ENCODE measurements at places on chromosomes 2 and 18.

GRCh38 chr2:205778356-205778755, 96.1 kb downstream of the NRP2 start:
- no peak for DNase-seq

- DNase-seq, result no peak
Measured at GRCh38 chr18:44741511-44741910, 60.8 kb downstream of the SETBP1 start.

GRCh38 chr2:22683914-22684313, 701.1 kb upstream of the KLHL29 start:
- no peak for DNase-seq

DNA sequence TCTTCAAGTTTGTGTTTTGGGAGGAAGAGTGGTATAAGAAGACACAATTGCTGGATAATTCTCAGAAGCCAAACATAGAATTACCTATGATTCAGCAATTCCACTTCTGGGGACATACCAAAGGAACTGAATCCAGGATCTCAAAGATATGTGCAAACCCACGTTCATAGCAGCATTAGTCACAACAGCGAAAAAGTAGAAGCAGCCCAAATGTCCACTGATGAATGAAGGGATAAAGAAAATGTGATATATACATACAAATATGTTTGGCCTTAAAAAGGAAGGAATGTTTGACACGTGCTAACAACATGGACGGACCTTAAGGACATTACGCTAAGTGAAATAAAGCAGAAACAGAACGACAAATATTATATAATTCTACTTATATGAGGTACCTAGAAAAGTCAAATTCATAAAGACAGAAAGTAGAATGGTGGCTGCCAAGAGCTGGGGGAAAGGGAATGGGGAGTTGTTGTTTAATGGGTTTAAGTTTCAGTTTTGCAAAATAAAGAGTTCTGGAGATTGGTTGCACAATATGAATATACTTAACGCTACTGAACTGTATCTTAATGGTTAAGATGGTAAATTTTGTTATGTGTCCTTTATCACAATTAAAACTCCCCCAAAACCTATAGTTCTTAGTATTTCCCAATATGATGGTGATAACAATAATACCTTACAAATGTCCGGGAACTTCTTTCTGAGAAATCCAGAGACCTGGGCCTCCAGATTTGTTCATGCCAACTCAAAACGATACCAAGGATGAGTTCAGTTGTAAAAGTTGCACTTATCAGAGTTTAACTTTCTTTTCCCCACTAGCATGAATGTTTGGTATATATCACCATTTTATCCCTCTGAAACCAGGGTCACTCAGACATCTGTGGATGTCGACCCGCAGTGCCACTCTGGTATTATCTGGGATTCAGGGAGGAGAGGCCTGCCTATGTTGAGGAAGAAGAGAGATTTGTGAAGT, 33.7 kb upstream of the WIPF1 start:
- DNase-seq, result no peak

DNA sequence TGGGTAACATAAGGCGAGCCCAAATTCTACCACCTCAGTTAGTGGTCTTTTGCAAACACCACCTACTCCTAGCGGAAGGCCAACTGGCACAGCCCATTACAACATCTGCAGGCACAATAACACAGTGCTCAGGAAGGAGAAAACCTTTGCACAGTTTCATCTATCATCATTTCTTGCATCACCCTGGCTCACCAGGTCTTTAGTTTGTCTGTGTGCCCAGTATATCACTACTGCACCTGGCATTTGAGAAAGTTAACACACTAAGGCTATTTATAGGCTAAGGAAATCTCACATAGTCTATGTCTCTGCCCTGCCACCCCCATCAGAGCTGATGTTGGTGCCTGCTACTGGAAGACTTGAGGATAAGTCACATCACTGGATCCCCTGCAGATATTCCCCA, 484.0 kb downstream of the SATB2 start:
- no peak for DNase-seq

DNA sequence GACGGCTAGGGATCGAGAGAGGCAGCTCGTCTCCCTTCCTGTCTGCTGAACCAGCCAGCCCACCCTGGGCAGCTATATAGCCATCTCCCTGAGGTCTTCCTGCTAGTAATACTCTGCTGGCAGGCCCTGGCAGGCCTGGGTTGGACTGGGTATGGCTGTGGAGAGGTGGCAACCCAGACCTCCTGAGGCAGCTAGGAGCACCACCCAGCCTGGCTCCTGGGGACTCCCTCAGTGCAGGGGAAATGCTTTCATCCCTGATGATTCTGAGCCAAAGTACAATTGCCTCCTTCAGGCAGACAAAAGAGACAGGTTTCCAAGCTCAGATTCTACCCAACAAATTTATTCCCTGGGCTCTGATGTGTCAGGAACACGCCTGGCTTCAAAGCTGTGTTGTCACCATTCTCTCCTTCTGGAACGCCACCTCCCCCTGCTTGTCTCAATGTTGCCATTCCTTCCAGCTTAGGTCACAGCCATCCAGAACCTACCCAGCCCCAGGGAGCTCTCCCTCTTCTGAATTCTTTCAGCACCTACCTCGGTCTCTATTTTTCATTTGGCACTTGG, 4.7 kb upstream of the DNAJB2 start:
- no peak for DNase-seq

DNA sequence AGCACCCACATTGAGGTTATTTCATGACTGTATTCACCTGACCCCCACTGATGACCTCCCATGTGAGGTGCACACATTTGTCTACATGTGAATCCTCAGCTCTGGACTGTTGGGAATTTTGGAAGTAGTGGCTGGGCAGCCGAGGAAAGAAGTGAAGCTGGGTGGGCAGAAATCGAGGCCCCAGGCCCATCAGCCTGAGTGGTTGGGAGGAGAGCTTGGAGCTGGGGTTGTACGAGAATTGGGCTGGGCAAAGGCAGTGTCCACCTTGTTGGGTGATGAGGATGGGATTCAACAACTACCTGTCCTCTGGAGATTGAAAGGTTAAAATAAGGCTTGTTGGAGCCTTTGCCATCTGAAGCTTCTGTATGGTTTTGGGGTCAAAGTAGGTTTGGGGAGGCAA, 35.8 kb downstream of the AGAP1 start:
- no peak for DNase-seq

- DNase-seq, result no peak
Measured at GRCh38 chr2:155747531-155747930, 585.0 kb downstream of the NR4A2 start.

DNA sequence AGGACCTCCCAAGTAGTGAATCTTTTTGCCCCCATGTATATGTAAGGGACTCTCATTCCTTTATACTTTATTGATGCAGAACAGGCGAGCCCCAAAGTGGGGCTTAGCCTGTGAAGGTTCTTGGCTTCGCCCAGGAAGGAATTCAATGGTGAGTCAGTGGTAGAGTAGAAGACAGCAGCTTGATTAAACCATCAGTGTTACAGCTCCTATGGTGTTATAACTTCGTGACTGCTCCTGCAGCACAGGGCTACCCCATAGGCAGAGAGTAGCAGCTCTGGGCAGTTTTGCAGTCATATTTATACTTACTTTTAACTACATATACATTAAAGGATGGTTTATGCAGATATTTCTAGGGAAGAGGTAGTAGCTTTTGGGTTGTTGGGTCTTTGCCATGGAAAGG, 11.0 kb downstream of the FAM171B start:
- no peak for DNase-seq

GRCh38 chr18:48841381-48842258, 109.1 kb downstream of the SMAD7 start:
- no peak for DNase-seq

GRCh38 chr2:235421618-235422017, 72.2 kb upstream of the AGAP1 start:
- no peak for DNase-seq

- no peak for DNase-seq
Measured at GRCh38 chr2:239756031-239756789, 268.9 kb downstream of the NDUFA10 start.

GRCh38 chr2:105400138-105400540, 1.3 kb upstream of the FHL2 start:
- no peak for DNase-seq

- no peak for DNase-seq
Measured at GRCh38 chr2:129199501-129199900, 780.0 kb upstream of the RAB6C start.

DNA sequence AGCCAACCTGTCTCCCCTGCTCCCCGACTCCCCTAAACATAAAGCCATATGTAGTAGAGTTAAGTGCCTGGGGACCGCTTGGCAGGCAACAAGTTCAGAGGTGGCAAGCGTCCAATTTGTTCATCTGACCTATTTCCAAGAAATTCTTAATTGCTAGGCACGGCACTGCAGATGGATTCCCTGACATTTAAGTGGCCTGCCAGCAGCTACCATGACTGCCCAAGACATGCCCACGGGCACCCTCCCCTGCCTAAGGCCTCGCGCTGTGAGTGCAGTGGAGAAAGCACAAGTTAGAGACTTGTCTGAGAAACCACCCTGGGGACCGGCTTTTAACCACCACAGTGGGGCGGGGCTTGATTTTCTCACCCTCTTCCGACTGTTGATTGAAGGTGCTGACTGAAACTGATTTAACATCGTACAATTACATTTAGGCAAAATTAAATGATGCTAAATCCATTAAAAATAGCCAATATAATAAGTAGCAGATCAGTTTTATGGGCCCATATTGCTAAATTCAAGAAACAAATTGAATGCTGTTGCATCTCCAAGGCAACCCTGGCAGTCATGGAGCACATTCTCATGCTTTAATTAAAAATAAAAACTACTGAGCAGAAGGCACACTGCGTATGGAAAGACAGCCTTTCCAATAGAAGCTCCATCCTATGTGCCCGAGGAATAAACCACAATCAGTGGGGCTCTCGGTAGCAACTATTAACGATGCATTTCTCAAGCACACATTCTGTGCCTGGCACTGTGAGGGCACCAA, 163.6 kb upstream of the ACAA2 start:
- DNase-seq, result no peak

- no peak for DNase-seq
Measured at GRCh38 chr18:76188097-76188496, 306.9 kb downstream of the ZNF516 start.

DNA sequence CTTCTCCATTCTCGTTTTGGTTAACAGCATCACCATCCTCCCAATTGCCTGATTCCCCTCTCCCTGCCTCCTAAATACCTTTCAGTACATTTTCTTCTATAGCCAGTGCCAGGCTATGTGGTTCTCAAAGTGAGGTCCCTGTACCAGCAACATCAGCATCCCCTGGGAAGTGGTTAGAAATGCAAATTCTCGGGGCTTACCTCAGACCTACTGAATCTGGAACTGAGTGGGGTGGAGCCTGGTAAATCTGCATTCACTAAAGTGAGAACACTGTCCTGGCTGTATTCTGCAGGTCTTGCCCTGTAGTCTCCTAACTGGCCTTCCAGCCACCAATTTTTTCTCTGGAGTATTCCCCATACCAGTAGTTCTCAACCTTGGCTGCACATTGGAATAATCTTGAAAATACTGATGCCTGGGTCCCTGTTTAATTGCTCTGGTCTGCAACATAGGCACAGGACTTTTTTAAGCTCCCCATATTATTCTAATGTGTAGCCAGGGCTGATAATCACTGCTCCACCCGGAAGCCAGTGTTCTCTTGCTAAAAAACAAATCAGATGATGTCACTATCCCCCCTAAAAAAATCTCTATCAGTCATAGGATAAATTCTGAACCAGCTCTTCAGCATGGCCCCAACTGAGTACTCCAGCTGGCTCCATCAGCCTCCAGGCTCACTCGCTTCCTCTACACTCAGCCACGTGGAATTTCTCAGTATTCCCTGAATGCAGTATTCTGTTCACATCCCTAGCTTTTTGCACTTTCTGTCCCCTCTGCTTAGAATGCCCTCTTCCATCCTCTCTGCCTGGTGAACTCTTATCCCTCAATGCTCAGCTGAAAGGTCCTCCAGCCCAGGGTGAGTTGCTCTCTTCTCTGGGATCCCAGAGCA, 98.4 kb downstream of the CDK15 start:
- no peak for DNase-seq

DNA sequence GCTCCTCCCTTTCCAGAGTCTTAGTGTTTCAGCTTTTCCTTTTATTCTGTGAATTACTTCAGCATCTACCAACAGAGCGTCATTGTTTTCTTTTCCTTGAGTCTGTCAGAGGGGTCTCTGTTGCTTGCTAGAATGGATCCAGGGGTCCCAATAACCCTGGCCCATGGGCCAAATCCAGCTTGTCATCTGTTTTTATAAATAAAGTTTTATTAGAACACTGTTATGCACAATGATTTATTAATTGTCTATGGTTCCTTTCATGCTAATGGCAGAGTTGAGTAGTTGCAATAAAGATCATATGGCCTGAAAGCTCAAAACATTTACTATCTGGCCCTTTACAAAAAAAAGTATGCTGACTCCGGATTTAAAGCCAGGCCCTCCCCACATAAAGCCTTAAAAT, 58.8 kb downstream of the MRPL35 start:
- no peak for DNase-seq

DNA sequence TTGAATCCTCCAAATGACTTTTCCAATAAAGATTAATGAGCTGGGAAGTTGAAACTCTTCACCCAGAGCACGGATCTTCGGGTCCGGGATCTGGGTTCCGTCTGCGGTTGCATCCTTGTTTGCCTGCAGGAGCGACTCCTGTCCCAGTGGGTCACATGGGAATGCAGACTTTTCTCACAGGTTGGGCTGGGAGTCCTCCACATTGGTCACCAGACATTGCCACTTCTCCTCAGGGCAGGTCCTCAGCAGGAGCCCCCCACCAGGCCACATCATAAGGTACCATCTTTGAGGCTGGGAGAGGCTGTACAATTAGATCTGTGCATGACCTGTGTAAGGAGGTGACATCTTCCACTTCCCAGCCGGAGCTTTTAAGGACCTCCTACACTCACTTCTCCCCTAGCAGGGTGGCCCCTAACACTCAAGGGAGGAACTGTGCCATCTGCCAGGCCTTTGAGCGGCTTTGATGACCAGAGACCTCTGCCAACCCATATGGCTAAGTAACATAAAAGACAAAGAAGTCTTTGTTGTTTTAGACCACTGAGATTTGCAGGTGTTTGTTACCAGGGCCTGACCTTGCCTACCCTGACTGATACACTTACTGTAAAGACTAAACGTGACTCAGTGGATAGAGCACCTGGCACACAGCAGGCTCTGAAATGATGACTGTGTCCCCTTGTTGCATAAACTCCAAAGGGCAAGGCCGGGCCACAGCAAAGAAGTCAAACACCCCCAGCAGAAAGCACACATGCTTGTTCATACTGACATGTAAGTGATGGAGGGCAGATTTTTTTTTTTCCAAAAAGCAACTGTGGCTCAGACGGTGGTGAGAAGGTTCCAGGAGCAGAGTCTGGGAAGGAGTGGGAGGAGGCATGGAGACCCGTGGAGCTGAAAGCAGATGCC, 7.9 kb upstream of the TEX51 start:
- no peak for DNase-seq

- DNase-seq, result no peak
Measured at GRCh38 chr2:226307487-226308322, 491.9 kb downstream of the IRS1 start.

GRCh38 chr2:1162768-1163584, 212.3 kb downstream of the SNTG2 start:
- no peak for DNase-seq

Data from D341Med (cell line).